ENCODE measurements at places on chromosomes 2 and 18.
A peak's percentile ranks its signal among the peaks of the same experiment; 100 is the strongest.

DNA sequence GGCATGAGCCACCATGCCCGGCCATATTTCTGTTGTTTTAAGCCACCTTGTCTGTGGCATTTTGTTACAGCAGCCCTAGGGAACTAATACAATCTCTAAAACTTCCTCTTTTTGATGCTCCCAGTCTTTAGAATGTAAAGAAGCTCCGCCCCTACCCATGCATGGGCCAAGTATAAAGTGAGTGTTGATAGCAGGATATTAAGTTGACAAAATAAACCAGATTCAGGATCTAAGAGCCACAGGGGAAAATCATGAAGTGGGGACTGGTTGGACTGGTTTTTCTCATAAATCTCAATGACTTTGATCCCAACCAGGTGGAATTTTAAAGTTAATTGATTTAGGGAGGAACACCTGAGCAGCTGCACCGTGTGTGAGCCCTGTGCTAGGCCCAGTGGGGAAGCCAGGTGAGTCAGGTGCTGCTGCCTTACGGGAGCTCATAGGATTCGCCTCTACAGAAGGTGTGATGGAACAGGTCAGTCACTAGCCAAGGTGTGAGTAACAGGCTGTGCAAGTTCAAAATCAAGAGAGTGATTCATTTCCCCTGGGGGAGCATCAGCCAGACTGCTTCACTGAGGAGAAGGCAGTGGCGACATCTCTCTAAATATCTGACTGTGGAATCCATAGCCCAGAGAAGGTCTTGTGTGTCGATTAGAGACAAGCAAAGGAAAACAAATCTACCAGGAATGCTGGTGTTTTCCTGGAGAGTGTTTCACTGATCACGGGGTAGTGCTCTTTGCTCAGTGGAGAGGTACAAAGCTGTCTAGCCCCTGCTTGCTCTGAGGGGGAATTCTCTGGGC lies 63.0 kb upstream of the MSH2 start:
- DNase-seq: peak; percentile 84

GRCh38 chr2:183359867-183360266 lies 235.6 kb downstream of the NUP35 start:
- peak; percentile 31 for DNase-seq

DNA sequence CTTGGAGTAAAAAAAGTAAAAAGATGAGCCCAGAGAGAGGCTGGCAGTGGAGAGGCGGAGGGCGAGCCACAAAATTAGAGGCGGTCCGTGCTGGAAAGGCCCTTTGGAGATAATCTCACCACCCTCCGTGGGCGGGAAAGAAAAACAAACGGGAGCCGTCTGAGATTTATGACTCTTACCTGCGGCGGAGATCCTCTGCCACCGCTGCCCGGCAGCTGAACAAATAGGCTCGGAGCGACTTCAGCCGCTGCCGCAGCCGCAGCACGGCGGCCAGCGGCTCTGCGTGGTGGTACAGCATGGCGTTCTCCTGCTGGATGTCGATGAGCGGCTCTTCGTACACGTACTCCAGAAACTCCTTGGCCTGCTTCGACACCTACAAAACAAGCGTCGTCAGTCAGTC lies 94.6 kb downstream of the PLEKHM3 start:
- no peak for DNase-seq

DNA sequence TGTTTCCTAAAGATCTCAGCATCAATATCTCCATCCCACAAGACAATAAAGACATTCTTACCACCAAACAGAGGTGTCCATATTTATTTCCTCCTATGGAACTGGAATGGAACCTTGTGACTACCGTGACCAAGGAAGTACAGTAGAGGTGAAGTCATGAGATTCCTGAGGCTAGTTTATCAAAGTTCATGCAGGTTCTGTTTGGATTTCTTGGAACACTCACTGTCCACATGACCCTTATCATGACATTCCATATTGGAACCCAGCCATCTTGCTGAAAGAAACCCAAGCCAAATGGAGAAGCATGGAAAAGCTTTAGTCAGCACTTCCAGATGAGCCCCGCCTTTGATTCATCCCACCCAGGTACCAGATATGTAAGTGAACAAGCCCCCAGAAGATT lies 516.0 kb upstream of the POU3F3 start:
- no peak for DNase-seq

GRCh38 chr2:31434911-31435310 lies 20.4 kb upstream of the XDH start:
- peak; percentile 39 for DNase-seq

GRCh38 chr2:234951664-234952269 lies at the start of gene SH3BP4:
Gene SH3BP4 (plus strand): TSS chr2:234952017. CDS start chr2:235035003, 82,986 bp downstream.
- peak; percentile 84 for DNase-seq

DNA sequence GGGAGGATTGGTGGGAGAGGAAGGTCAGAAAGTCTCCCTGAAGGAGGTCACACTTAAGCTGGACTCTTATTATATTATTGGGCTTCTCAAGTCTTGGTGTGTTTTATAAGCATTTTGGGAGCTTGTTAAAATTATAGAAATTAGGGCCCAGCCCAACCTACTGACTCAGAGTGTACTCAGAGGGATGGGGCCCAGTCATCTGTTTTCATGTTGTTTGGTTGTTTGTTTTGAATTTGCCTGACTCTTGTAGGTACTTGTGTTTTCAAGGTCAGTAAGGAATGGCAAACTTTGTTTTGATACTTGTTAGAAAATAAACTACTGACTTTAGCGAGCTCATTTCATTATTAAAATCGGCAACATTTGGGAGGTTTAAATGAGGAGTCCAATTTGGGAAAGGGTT lies 152.0 kb downstream of the INSIG2 start:
- DNase-seq: no peak

DNA sequence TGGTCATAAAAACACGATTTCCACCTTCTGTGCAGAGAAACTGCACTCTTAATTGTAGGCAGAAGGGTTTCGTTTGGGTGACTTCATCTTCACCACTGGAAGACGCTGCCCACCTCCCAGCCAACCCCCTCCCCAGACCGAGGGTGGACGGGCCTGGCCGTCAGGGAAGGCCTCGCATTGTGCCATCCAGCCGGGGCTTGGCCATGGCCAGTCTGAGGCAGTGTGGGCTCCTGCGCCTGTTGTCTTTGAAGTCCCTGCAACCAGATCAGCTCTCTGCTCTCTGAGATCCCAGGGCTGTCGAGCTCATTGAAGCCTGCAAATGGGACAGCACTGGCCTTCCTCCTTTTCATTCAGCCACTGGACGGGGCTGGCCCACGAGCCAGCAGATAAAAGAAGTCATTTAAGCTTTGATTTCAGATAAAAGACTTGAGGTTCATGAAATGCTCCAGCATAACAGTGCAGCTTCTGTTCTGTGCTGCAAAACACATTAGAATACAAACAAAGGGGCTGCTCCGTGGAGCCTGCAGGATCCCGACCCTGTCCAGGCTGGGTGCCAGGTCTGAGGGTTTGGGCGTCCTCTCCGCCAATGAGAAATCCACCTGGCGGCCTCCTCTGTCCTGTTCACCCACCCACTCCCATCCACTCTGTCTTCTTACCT lies 253.5 kb downstream of the LDLRAD4 start:
- no peak for DNase-seq

DNA sequence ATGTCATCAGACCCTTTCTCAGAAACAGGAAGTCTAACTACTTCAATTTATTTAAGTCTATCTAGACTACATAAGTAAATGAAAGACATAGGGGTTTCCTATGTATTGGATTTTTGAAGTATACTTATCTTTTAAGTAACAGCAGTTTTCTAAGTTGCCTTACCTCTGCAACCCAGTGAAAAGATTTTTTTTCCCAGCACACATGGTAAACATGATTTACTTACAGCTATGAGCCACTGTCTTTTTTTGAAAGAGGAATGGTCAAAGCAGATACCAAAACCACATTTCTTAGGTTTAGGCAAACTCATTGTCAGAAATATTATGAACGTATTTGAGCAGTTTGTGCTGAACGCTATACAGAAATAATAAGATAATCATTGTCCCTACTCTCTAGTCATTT lies 78.7 kb upstream of the OTX1 start:
- DNase-seq: no peak

DNA sequence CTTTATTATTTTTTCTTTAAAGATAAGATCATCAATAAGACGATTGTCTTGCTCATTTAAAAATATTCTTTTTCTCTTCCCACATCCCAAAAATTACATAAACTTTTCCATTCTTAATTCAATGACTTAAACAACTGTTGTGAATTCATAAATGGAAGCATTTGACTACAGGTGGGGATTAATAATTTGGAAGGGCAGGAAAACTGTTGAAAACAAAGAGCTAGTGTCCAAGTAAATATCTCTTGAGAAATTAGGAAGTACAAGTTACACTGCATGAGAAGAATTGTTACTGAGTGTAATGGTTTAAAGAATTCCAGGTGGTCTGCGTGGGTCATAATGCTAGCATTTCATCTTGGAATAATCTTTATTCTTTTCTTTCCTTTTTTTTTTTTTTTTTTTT lies 634.8 kb upstream of the ZEB2 start:
- no peak for DNase-seq

Data from ELR (cell line).